Globus pallidus (tissue), 1 donor: ENCODE measurements at places on chromosomes 13 and 19.

- DNase-seq, result no peak
These were observed 328.6 kb downstream of the TBC1D4 start for GRCh38 chr13:75153386-75153785.

- DNase-seq, result no peak
These were observed 703.7 kb downstream of the UQCRFS1 start for GRCh38 chr19:28509079-28509895.

DNA sequence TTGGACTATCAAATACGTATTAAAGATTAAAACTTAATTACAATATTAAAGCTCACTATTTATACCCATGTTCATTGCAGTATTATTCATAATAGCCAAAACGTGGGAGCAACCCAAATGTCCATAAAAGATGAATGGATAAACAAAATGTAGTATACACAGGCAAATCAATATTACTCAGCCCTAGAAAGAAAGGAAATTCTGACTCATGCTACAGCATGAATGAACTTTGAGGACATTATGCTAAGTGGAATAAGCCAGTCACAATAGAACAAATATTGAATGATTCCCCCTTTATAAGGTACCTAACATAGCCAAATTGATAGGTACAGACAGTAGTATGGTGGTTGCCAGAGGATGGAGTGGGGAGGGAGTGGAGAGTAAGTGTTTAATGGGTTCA is 457.3 kb downstream of the FGF14 start:
- no peak for DNase-seq

GRCh38 chr13:36981156-36981743 is 17.9 kb downstream of the ALG5 start:
- DNase-seq, result peak; percentile 33

- no peak for DNase-seq
These were observed 37.5 kb downstream of the C13orf46 start for GRCh38 chr13:113936166-113936965.

GRCh38 chr13:41059456-41060081 is 1.7 kb upstream of the WBP4 start:
- DNase-seq, result peak; percentile 62

GRCh38 chr19:6835501-6835900 is 51.9 kb upstream of the ADGRE1 start:
- DNase-seq, result no peak

- DNase-seq, result no peak
These were observed 114.9 kb downstream of the PCCA start for GRCh38 chr13:100203696-100204367.

- DNase-seq, result no peak
These were observed 37.4 kb upstream of the KLF12 start for GRCh38 chr13:74171641-74172040.

- no peak for DNase-seq
These were observed 1.3 kb downstream of the CYP4F3 start for GRCh38 chr19:15641901-15642491.

DNA sequence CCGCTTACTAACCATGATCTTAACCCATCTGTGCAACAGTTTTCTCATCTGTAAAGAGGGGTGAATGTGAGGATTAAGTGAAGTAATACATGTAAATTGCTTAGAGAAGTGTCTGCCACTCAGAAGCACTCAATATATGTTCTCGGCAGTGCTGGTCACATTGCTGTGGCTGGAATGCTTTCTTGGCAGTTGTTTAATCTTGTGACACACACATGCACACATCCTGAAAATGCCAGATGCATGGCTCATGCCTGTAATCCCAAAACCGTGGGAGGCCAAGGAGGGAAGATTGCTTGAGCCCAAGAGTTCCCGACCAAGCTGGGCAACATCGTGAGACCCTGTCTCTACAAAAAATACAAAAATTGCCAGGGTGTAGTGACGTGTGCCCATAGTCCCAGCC is 4.9 kb upstream of the DMKN start:
- DNase-seq, result no peak

GRCh38 chr13:40024204-40024966 is 368.9 kb downstream of the COG6 start:
- DNase-seq, result no peak

- DNase-seq, result no peak
These were observed 1.7 kb upstream of the PLEKHG2 start for GRCh38 chr19:39410831-39411080.
